AG04450 (cell line): ENCODE measurements at places on chromosomes 12 and 14.
A peak's percentile ranks its signal among the peaks of the same experiment; 100 is the strongest.

- DNase-seq: no peak
Measured at GRCh38 chr12:105292705-105293104, 37.8 kb upstream of the C12orf75 start.

GRCh38 chr12:117363056-117363662 lies 1.7 kb upstream of the NOS1 start:
- no peak for DNase-seq

DNA sequence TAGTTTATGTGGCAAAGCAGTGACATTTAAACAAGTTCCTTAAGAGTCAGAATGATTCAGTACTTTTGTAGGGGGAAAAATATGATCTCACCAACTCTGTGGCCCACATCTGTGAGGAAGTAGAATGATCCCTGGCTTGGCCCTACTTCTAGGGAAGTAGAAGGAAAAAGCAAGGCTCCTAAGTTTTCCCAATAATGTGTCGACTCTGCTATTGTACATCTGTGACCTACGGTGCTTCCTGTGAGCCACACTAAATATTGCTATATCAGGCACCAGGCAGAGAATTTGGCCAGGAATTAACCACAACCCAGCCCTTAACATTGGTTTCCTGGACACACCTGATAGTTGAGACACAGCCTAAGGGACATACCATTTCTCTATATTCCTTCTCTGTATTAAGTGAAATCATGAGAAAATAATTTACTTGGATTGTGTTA lies 9.3 kb upstream of the NID2 start:
- no peak for DNase-seq

- DNase-seq: no peak
Measured at GRCh38 chr14:65840118-65840751, 427.7 kb downstream of the FUT8 start.

DNA sequence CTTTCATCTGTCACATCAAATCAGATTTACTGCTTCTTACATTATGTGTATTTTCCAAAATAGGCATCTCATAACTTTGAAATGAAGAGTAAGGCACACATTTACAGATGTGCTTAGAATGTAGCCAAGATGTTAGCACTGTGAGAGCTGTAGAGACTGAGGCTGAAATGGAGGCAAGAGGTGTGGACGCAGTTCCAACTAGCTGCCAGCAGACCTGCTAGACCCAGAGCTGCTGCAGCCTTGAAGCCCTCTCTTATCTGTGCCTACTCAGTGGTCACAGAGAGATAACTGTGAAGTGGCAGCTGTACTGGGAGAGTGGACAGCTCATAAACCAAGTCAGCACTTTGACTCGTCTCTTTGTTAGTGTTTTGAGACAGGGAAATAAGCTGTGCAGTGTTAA lies 470.9 kb downstream of the CCER1 start:
- no peak for DNase-seq

DNA sequence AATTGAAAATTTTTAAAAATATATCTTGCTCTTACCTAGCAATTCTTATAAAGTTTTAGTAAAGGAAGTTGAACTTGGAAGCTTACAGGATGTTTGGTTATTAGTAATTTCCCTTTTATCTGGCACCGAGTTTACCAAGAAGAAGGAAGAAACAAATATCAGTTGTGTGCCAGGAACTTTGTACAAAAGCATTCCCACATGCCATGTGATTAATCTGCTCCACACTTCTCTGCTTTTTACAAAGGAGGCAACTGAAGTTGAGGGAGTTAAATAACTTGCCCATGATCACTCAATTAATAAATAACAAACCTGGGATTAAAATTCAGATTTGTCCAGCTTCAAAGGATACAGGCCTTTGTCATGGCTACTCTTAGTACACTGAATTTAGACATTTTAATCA lies 122.5 kb upstream of the BCAT1 start:
- DNase-seq: no peak

- DNase-seq: no peak
Measured at GRCh38 chr14:94907626-94908261, 137.8 kb upstream of the GSC start.

DNA sequence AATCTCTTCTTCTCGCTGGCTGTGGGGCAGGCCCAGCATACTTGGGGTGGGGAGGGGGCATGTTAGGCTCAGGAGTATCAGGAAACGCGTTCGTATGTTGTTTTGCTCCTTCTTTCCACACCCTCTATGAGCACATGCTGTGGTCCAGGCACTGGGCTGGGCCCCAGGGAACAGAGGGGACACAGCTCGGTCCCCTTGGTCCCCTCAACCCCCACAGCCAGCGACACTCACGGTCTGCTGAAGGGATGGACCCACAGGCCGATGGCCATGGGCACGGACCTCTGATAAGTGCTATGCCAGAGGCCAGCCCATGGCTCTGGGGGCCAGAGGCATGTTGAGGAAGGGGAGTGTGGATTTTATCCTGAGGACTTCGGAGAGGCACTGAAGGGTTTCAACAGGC lies 6.2 kb downstream of the IFI27 start:
- DNase-seq: no peak

DNA sequence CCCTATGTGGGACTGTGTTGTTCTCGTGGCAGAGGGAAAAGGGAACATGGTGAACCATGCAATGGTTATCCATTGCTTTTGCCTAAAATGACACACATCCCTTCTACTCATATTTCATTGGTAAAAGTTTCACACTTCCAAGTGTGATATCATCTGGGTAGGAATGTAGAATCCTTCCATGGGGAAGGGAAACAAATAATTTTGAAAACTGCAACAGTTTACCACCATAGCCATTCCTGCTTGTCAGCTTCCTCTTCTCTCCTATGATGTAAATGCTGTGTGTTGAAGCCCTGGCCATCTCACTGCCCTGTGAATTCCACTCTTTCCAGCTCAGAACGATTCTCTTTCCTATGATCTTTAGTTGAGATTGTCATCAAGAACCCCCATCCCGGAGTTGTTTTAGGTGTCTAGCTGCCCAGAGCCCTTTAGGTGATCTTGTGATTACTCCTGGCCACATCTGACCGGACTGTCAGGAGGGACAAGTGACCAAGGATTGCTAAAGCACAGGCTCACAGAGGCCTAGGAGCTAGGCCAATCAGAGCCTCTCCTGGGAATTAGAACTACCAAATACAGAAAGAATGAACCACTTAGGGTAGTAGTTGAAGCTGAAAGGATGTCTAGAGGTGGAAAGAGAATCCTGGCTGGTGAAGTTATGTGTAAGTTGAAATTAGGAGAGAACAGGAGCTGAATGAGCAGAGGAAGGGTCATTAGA lies 84.6 kb downstream of the VCPKMT start:
- no peak for DNase-seq

- peak; percentile 94 for DNase-seq
Measured at GRCh38 chr12:57454566-57455373, at the start of gene INHBE. TSS of gene INHBE (plus strand) at chr12:57455307. CDS start at chr12:57455537, 230 bp downstream.

GRCh38 chr12:1829306-1829900 lies 9.0 kb downstream of the LRTM2 start:
- no peak for DNase-seq

- DNase-seq: no peak
Measured at GRCh38 chr14:83271663-83272062, 1738.0 kb upstream of the SEL1L start.

GRCh38 chr12:19439059-19440018 lies at the start of gene AEBP2:
TSS of gene AEBP2 (plus strand) at chr12:19439492. CDS start at chr12:19439700, 208 bp downstream.
- DNase-seq: peak; percentile 91

GRCh38 chr12:105091476-105092206 lies 7.4 kb upstream of the ALDH1L2 start:
- DNase-seq: no peak

DNA sequence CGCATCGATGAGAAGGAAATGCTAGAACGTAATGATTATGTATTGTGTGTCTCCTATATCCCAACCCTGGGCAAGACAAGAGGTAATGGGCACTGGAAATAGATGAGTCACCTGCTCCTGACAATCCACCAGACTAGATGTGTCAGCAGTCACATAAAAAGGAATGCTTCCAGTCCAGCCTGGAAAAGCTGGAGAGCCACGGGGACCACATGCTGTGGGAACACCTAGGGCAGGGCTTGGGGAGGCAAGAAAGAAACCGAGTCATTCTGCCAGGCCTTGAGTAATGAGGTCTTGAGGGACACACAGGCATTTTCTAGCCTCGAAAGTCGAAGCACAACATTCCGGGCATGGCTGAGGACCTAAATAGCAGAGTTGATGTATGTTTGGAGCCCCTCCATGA lies 716.7 kb upstream of the TMEM132C start:
- DNase-seq: no peak

GRCh38 chr12:121282072-121282742 lies 14.3 kb downstream of the CAMKK2 start:
- no peak for DNase-seq

DNA sequence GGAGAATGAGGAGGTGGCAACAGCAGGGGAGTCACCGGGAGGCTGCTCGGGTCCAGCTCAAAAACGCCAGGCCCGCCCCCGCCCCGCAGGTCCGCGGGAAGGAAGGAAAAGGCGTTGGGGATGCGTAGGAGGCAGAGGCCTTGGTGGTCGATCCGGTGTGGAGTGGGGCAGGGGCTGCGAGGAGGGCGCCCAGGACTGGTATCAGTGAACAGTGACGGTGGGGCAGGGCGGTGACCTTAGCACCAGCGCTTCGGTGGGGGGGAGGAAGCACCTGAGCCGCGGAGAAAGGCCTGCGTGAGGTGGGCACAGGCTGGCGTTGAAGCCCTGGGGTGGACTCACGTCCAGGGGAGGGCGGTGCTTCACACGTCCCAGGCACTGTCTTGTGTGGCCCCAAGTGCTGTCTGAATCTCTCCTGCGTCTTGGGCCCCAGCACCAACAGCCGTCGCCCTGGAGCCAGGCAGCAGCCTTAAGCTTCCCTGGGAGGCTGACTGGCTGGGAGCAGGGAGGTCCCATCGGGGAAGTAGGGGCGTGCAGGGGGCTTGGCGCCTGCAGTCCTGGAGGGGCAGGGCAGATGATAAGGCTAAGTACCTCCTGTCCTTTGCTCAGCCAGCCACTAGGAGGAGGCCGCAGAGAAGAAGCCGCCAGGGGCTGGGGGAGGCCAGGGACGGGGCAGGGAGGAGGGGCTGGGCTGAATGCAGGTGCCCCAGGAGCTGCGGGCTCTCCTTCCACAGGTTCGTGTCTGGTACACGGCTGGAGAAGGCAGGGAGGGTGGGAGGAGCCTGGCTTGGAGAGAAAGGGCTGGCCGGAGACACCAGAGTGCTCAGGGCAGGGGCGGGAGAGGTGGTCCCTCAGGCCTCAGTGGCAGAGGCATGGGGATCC lies 26.5 kb downstream of the ZBTB42 start:
- DNase-seq: no peak

DNA sequence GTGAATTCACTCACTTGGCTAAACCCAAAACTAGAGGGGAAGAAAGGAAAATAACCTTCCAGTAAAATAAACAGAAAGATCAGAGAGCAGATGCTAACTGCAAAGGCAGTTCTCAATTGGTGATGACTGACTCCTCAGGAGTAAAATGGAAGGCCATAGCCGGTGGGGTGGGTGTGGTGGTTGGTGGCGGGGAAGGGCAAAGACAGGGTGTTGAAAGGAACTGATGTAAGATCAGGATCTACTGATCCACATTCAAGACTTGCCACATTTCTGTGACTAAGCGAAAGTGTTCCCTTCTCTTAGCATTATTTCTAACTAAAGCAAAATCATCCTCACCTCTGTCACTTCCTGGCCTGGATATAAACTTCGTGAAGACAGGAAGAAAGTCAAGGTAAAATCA lies 26.3 kb upstream of the TC2N start:
- no peak for DNase-seq

DNA sequence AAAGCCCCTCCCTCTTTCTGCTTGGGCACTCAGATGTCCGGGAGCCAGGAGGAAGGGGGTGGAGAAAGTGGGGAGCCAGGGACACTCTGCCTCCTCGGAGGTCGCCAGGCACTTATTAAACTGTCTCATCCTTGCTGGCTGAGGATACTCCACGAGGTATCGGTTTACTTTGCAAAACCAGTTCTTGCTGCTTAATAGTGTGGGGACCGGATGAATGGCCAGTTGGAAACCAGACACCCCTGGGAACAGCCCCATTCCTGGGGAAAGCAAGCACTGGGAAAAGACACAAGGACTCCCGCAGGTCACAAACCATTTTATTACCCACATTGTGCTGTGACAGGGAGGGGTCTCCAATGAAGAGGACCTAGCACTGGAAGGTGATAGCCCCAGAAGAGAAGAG lies 34.2 kb downstream of the CCDC88C start:
- no peak for DNase-seq

- DNase-seq: no peak
Measured at GRCh38 chr12:86729739-86730138, 473.5 kb upstream of the MGAT4C start.

DNA sequence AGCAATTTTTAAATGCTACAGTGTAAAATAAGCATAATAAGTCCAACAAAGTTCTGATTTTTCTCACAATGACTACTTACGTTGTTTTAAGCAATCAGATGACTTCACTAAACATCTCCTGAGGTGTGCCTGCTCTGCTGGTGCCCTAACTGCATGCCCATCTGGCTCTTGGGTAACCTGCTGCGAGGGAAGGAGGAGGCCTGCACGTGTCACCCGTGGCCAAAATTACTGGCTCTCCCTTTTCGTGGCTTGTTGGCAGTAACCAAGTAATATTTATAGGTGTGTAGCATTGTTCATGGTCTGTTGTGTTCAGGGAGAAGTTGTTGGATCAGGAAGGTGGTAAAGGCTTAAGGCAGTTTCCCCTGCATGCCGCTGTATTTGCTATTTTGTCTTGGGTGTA lies 6.3 kb upstream of the NFKBIA start:
- DNase-seq: no peak

- no peak for DNase-seq
Measured at GRCh38 chr12:4059898-4060568, 186.8 kb upstream of the PARP11 start.

- no peak for DNase-seq
Measured at GRCh38 chr14:24297190-24297964, 2.2 kb downstream of the DHRS1 start.

DNA sequence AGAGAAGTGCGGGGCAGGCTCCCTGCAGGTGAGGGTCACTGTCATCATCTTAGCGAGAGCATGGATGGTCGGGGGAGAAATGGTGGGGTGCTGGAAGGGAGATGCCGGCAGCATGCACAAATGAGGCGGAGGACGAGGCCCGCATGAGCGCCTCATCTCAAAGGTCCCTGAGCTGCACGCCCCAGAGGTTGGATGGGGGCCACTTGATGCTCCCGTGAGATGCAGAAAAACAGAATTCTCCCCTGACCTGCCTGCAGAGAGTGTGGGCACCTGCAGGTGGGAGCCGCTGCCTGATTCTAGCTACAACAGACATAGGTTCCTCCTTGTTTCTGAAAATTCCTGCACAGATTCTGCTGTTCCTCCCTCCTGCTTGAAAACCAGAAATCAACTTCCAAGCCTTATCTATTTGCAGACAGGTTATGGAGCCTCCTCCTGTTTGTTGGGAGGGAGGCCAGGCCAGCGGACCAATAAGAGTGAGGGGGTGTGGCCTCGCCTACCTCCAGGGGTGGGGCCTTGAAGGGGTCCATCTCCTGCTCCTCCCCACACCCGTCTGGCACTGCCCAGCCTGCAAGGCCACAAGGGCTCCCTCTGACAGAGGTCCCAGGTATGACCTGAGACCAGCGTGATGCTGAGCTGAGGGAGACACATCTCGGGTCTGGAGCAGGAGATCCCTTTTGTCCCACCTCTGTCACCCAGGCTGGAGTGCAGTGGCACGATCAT lies 67.2 kb downstream of the KDM2B start:
- no peak for DNase-seq
